Natural killer cell treated with Interleukin-12 subunit alpha and Interleukin-12 subunit beta and Interleukin-15 and Interleukin-18, amount 100 ng/mL, for 72 hours (primary cell): ENCODE measurements at places on chromosomes 5 and 9. TPM values are rescaled to one million over a fixed set of nuclear protein-coding genes. Genes with fewer than 3 reads are reported as not detected.

Gene NR6A1
- total RNA-seq: 3.8 TPM

Gene ABLIM3
- total RNA-seq: not detected

Gene TAS2R1
- not detected for total RNA-seq

Gene VCAN
- 0.57 TPM for total RNA-seq

Gene PLPP7
- total RNA-seq: 0.74 TPM

Gene MROH2B
- not detected for total RNA-seq

Gene TRIM36
- total RNA-seq: 0.33 TPM

Gene NRARP
- total RNA-seq: 0.88 TPM

Gene NTNG2
- total RNA-seq: 8.3 TPM

Gene CDH6
- not detected for total RNA-seq

Gene CDX1
- total RNA-seq: not detected

Gene TEX48
- total RNA-seq: not detected
